Stimulated activated CD4-positive, alpha-beta T cell treated with anti-CD3 and anti-CD28 coated beads, Interleukin-12 subunit alpha, Interleukin-12 subunit beta, amount 100 ng/mL, for 24 hours (primary cell): ENCODE measurements at places on chromosomes 7 and 10.

- no peak for DNase-seq
Observed at GRCh38 chr10:31630861-31631567, 297.6 kb downstream of the ARHGAP12 start.

DNA sequence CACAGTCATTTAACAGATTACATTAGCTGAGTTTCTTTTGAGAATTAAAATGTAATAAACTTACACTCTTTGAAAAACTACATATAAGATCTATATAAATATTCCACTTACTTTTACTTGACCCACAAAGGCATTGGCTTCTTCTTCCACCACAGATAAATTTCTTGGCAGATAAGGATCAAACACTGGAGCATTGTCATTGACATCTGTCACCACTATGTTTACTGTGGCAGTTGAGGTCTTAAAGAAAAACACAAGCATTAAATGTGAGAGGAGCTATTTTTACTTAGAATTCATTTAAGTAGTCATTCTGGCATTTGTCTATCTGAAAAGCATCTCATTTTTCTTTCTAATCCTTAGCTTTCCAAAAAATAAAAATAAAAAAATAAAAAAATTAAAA, 734.4 kb downstream of the PCDH15 start:
- DNase-seq, result no peak

DNA sequence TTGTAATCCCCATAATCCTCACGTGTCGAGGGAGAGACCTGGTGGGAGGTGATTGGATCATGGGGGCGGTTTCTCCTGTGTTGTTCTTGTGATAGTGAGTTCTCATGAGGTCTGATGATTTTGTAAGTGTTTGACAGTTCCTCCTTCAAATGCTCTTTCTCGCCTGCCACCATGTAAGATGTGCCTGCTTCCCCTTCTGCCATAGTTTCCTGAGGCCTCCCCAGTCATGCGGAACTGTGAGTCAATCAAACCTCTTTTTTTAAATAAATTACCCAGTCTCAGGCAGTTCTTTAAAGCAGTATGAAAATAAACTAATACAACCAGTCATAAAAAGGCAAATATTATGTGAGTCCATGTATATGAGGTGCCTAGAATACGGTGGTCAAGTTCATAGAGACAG, 87.5 kb downstream of the FRMD4A start:
- no peak for DNase-seq

GRCh38 chr10:97916586-97916985, 66.9 kb downstream of the GOLGA7B start:
- DNase-seq, result no peak

DNA sequence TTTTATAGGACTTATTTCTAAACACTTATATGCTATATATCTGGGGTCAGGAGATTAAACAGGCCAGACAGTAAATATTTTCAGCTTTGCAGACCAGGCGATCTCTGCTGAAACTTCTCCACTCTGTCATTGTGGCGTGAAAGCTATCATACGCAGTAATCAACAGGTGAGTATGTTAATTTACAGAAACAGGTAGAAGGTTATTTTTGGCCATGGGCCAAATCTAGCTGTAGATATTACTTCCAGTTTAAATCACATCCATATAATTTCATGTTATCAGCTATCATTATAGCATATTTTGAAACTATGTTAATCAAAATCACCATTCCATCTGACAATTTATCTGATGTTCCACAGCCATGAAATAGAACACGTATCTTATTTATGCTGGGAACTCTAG, 67.8 kb downstream of the GPR37 start:
- no peak for DNase-seq

- no peak for DNase-seq
Observed at GRCh38 chr7:151903249-151904032, 26.5 kb upstream of the PRKAG2 start.

DNA sequence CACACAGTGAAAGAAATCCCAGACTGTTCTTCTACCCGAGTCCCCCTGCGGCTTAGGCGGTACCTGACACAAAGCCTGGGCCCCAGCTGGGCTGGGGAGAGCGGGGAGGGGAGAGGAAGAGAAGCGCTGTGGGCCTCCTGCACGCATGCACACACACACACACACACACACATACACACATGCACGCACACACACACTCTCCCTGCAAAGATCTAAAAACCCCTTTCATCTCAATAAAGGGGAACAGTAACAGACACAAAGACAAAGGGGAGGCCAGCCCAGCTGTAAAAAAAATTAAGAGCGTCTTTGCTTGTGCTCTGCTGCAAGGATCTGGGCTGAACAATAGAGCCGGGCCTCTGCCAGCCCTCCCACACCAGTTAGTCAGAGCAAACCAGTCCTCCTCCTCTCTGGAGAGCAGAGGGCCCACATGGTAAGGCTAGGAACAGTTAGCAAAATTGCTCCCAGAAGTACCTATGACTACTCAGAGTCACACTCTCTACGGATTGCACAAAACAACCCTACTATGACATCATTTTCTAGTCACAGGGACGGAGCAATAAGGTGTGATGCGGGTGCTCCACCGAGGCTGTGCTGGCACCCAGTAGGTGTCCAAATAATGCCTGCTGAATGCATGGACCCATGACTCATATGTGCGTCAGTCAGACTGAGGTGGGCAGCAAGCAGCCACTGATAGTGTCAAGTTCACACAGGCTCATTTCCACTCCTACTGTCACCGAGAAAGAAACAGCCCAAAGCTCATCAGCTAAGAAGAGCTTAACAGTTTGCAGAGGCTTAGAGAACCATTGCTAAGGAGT, 9.2 kb downstream of the ITPRIP start:
- peak; percentile 60 for DNase-seq

DNA sequence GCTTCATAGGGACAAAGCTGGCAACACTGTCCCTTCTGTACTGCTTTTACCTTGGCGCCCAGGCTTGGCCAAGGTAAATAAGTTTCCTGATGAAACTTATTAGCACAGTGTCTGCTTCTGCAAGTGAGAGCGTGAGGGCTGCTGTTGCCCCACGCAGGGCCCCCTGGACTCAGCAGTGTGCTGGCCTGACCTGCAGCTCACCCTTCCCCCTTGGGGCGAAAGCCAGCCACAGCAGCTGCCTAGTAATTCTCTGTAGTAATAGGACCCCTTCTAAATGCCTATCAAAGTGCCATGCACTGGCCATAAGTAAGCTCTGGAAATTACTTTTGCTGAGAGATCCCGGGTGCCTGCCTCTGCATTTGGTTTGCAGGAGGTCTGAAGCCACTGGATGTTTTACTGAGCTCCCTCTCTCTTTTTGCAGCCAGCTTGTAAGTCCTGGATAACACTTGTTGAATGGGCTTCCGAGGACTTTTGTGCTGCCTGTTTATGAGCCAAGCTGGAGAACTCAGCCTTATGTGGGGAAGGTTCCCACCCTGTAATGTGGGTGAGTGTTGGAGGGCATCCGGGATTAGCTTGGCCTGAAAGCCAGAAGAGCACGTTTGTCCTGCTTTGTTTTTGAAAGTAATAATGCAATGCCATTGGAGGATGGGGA, 293.9 kb downstream of the C7orf25 start:
- DNase-seq, result no peak

GRCh38 chr10:44382981-44383748, 1.7 kb downstream of the CXCL12 start:
- no peak for DNase-seq

GRCh38 chr10:60834401-60834800, 56.1 kb downstream of the CDK1 start:
- DNase-seq, result no peak

DNA sequence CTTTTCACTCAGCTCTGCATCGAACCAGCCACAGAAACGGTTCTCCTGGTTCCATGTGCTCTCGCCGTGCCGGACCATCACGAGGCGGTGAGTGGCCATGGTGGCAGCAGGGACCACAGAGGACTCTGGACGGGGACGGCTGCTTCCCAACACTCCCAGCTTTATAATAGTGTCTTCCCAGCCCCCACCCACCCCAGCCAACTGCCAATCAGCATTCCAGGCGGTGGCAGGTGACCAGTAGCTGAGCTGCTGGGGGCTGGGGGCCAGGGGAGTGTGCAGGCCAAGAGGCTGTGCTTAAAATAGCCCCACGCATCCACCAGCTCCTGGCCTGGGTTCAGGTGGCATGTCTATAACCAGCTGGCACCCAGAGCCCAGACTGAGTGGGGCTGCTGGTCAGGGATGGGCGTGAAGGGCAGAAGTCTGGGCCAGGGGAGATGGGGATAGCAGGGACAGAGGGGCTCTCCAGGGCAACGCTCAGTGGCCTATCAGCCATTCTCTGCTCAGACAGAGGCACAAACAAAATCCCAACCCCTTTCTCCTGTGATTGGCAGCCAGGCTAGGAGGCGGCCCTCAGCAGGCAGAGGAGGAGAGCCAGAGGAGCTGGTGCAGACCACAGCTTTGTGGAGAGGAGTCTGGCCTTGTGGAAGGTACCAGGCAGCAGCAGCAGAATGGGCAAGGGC, at the start of gene PGAM2:
Gene PGAM2, minus strand, starts transcription at position 137 of the 680 bp plus-strand sequence. Its CDS starts 38 bp downstream, at position 99.
- DNase-seq, result no peak

DNA sequence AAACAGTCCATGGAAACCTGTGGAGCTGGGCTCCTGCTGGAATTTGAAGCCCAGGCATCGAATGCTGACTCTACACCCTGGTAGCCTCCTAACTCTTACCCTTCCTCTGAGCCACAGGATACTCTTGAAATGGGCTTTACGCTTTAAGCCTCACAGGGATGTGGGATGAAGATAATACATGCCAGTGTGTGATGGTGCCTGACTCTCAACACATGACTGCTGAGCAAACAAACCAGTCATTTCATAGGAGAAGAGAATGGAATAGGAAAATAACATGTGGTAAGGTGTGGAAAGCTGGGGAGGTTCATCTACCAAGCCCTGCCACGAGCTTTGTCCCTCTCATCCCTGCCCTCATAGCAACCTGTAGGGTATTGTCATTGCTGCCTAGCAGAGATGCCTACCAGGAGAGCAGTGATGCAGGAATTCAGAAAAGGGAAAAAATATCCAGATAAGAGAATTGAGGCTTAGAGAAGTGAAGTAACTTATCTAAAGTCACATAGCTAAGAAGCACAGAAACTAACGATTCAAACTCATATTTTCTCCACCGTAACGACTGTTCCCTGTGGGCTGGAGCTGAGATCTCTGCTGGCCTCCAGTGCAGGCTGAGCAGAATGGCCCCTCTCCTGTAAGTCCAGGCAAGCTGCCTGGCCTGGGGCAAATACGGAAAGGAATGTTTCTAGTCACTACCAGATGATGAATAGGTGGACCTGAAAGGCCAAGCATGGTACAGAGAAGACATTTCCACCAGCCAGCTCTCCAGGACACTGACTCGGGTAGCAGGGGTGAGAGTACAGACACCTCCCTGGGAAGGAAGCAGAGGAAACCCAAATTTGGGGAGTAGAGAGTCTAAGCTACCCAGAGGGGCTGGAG, 90.2 kb upstream of the DUSP5 start:
- no peak for DNase-seq

GRCh38 chr10:36499693-36500092, 625.7 kb upstream of the ANKRD30A start:
- DNase-seq, result no peak

GRCh38 chr10:130351466-130352290, 215.5 kb downstream of the GLRX3 start:
- no peak for DNase-seq

- no peak for DNase-seq
Observed at GRCh38 chr7:117698018-117698417, 175.2 kb downstream of the CTTNBP2 start.

- DNase-seq, result no peak
Observed at GRCh38 chr7:125605241-125605640, 675.6 kb upstream of the POT1 start.

DNA sequence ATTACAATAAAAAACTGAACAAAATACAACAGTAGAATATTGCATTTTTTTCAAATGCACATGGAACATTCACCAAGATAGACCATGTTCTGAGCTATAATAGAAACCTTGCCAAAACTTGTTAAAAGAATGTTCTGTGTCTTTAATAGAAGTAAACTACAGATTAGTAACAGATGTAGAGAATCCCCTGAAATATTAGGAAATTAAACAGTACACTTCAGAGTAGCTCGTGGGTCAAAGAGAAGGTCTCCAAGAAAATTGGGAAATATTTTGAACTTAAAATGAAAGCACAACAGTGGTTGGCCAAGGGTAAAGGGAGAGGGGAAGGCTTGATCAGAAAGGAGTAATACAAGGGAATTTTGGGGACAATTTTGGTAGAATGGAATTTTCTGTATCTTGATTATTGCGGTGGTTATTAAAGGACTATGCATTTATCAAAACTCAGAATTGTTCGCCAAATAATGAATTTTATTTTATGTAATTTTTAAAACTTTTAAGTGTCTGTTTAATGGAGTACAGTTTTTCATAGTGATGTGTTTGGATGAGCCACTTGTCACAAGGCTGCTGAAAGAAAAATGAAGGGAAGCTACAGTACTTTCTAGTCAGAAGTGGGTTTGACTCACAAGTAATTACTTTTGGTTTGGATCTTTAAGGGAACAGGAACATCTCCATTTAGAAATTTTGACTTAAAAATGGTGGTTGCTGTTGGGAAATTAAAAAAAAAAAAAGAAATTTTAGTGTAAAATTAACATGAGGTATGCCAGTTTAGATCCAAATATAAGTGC, 10.2 kb downstream of the PLEKHA8 start:
- no peak for DNase-seq

GRCh38 chr10:79235765-79236432, 111.4 kb upstream of the PPIF start:
- DNase-seq, result no peak
